ENCODE measurements at places on chromosomes 5 and 9. TPM values are rescaled to one million over a fixed set of nuclear protein-coding genes. Genes with fewer than 3 reads are reported as not detected.

DNA sequence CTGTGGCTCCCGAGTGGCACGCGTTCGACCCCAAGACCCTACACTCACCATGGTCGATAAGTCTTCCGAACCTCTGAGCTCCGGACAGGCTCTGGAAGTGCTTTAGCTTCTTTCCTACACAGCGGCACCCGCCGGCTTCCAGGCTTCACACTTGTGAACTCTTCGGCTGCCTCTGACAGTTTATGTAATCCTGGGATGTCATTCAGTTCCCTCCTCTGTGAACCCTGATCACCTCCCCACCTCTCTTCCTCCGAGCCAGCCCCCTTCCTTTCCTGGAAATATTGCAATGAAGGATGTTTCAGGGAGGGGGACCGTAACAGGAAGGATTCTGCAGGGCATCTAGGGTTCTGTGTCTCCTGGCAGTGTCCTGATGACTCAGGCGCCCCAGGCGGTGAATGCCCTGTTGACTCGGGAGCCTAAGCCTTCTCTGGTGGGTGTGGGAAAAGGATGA lies at the start of gene CD14:
Gene CD14 (minus strand): TSS at position 155 of the 451 bp plus-strand sequence. CDS start 104 bp downstream, at position 51.
- no peak for DNase-seq

- DNase-seq = peak; percentile 8
Measured at GRCh38 chr5:132250547-132250946, 6.9 kb upstream of the PDLIM4 start.

DNA sequence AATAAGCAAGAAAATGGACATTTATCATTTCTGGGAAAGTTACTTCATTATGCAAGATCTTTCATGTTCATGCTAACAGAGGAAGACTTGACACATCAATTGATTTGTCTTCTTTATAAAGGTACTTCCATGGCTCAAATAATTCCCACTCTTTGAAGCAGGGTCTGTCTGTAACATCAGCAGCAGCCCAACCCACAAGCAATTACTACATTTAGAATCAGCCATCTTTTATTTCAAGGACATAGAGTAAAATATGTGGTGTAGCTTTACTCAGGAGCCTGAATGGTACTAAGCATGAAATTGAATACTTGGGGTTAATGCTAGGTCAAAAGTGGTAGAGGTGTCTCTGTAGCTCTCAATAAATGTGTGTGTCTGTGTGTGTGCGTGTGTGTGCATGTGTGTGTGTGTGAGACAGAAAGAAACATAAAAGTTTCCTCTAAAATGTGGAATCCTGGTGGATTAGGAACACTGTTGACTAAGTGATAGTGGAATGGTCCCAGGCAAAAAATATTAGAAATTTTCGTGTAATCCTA lies 581.1 kb downstream of the CAAP1 start:
- no peak for DNase-seq

DNA sequence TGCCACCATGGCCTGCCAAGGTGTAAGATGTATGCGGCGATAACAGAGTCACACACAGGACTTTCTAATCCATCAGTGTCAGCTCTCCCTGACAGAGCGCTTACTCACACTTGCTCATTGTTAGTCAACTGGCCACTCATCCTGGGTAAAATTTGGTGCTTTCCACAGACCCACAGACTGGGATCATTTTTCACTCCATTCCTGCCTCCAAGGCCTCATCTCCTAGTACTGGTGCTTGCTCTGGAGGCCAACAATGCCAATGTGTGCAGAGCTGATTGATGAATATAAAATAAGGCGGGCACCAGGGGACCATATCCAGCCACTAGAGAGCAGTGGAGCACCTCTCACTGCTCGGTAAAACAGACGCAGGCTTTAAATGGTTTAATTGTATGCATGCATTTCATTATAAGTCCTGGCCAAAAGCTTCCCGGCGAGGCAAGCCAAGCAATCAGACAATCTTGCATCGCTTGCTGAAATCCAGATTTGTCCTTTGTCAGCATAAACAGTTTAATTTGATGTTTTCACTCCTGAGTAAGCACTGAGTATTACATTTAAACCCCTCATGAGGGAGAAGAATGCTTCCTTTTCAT lies 22.3 kb downstream of the PSMB7 start:
- no peak for DNase-seq

DNA sequence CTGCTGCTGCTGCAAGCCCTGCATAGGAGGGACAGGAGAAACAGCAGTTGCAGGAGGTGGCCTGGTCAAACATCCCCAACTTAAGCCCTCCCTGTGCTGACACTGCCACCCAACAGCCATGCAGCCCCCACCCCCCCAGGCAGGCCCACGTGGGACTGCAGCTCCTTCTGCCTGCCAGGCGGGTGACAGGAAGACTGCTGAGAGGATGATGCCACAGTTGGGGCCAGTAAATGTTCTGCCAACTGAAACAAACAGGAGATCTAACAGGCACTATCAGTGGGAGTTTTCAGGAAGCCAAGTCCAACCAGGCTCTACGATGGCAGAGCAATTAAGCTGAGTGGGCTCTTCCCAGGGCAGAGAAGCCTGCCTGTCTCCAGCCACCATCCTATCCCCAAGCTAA lies 31.1 kb downstream of the DIRAS2 start:
- DNase-seq = no peak

- no peak for DNase-seq
Measured at GRCh38 chr5:53571403-53571802, 11.0 kb downstream of the NDUFS4 start.

DNA sequence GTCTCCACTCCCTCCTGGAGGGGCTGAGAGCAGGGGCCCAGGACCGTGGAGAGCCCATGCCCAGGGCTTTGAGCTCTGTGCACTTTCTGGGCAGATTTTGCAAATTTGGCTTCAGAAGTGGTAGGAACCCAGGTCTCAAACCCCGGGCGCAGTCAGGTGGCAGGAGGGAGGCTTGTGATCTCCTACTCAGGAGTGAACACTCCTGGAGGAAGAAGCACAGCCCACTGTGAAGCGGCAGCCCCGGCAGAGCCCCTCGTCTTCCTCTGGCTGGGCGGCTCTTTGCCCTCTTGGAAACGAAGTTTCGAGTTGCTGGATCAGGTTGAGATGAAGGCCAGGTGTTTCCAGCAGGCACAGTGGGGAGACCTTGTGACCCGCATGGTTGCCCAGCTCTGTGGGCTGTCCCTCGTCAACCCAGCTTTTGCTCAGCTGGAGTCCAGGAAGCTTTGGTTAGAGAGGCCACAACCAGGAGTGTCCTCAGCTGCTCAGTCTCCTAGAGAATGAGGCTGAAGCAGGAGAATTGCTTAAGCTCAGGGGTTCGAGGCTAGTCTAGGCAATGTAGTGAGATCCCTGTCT lies 48.5 kb downstream of the WNK2 start:
- DNase-seq = no peak

DNA sequence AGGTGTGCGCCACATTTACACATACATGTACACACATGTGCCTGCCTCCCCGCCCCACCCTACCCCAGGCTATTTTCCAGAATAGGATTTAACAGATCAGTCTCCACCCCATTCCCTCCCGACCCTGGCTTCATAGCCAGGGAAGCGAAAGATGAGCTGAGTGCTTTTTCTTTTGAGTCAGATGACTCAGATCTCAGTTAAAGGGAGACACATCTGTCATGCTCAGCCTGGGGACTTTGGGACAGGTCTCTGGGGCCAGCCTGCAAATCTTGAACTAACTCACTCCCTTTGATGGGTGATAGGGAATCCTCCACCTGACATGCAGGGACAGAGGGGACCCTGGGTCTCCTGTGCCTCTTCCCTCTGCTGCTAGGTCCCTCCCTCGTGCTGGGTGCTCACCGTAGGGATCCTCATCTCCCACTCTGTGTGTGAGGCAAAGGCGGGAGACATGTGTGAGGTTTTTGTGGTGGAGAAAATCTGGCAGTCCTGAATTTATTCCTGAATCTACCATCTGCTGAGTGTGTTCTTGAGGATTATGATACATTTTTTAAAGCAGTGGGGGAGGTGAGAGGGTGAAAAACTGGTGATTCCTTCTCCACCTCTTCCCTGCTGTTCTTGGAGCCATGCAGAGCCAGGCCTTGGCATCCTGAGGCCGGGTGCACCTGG lies 37.7 kb downstream of the NEUROG1 start:
- no peak for DNase-seq

DNA sequence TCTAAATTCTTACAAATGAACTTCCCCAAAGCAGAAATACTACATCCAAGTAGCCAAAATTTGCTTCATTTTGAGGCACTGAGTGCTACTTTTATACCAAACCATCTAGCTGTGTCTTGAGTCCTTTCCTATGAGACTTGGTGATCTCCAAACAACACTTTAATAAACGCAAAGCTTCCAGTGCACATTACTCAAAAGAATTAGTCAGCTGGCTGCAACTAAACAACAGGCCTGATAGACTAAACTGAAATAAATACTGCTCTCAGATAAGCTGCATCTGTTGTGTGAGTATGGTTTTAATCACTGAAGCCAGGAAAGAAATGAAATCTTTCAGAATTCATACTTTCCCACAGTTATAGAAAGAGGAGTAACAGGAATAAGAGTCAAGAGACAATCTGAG lies 80.3 kb downstream of the VCAN start:
- DNase-seq = no peak

DNA sequence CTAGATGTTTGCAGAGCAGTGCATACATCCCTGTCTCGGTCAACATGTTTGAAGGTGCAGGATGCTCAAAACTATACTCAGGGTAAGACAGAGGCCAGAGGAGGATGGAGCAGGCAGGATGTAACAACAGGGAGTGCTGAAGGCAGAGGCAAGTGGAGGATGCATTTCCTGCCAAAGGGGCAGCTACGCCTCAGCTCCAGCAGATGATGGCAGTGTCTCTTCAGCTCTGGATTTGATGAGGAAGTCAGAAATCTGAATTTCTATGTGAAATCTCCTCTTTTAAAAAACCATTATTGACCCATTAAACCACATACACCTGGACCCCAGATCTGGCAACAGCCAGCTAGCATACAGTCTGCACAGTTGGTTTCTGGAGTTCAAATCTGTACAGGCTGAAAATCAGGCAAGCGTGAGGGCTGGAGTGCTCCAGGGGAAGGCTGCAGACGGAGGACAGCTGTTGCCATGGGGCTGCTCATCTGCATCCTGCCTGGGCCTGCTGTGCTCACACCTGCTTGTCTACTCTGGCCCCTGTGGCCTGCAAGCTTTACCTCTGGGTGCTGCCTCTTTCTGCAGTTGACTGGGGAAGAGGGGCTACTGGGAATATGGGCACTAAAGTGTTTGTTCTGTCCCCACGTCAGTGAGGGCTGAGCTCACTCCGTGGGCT lies 152.9 kb upstream of the SLC28A3 start:
- no peak for DNase-seq

GRCh38 chr5:52043137-52043536 lies 659.9 kb downstream of the ISL1 start:
- DNase-seq = no peak

GRCh38 chr5:178883815-178884430 lies 11.8 kb upstream of the ZFP2 start:
- no peak for DNase-seq

GRCh38 chr9:29144476-29144875 lies 1571.2 kb upstream of the C9orf72 start:
- DNase-seq = no peak

DNA sequence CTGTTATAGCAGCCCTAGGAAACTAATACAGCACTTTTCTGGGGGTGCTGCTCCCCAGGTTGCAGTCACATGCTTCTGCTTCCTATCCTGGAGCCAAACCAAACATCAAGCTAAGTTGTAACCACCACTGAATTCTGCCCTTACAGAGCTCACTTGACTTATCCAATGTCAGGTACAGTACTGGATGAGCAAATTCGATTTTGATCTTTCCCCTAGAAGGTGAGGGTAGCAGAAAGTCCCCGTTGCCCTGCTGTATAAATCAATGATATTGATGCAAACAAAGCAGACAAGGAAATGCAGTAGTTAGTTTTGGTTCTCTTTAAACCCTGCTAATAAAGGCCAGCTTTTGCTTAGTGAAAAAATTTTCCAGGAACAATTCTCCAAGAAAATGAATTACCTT lies 36.4 kb downstream of the ZCCHC9 start:
- no peak for DNase-seq

GRCh38 chr5:107217721-107218130 lies 453.0 kb downstream of the EFNA5 start:
- DNase-seq = no peak

GRCh38 chr5:148214665-148215185 lies 11.9 kb downstream of the SPINK6 start:
- no peak for DNase-seq

ADCY2 gene
- total RNA-seq = 1.2 TPM

IL7R gene
- total RNA-seq = 5.2 TPM

SLC6A7 gene
- not detected for total RNA-seq

CTXN3 gene
- not detected for total RNA-seq

TIMD4 gene
- not detected for total RNA-seq

DYNC2I2 gene
- 9.8 TPM for total RNA-seq

GARIN3 gene
- not detected for total RNA-seq

EXOC3 gene
- total RNA-seq = 58.5 TPM

SLC6A19 gene
- total RNA-seq = 0.32 TPM

SKP1 gene
- total RNA-seq = 288 TPM

TMOD1 gene
- total RNA-seq = 5.8 TPM

All from mesenteric fat pad (tissue), 1 donor.